ENCODE measurements at places on chromosomes 7 and 10. TPM values are rescaled to one million over a fixed set of nuclear protein-coding genes. Genes with fewer than 3 reads are reported as not detected.

Gene NUTM2E
- 0.22 TPM for polyA plus RNA-seq

Gene PDZD7
- 0.53 TPM for polyA plus RNA-seq

Gene ETV1
- polyA plus RNA-seq, result 5.4 TPM

Gene DDC
- not detected for polyA plus RNA-seq

Gene CCDC3
- 0.02 TPM for polyA plus RNA-seq

Gene PLEKHS1
- not detected for polyA plus RNA-seq

GRCh38 chr7:34837801-34838201, 179.8 kb downstream of the NPSR1 start:
- DNase-seq, result no peak

DNA sequence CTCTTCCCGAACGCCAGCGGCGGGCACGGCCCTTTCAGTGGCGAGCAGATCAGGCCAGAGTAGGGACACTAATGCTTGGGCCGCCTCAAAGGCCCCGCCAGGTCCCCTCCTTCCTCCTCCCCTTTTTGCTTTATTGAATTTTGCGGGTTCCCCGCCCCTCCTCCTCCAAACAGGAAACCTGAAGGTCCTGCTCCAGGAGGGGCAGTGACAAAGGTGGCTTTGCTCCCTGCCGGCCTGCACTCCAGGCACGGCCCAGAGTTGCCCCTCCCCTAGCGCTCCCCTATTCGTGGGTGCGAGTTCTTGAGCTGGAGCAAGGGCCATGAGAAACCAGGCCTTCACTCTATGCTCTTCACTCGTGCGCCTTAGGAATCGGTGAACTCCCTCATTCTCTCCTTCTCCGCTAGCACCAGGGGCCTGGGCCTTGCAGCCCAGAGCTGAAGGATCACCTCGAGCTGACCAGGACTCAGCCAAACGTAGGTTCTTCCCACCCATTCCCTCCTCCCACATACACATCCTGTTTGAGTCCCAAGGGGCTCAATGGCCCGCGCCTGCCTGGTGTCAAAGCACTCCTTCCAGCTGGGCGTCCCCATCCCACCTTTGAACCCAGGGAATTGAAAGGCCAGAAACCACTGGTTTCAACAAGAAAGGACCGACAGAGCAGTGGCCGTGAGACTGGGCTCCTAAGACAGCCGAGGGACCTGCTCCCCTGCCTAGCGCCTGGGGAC, 619 bp upstream of the HOXA6 start:
- no peak for DNase-seq

DNA sequence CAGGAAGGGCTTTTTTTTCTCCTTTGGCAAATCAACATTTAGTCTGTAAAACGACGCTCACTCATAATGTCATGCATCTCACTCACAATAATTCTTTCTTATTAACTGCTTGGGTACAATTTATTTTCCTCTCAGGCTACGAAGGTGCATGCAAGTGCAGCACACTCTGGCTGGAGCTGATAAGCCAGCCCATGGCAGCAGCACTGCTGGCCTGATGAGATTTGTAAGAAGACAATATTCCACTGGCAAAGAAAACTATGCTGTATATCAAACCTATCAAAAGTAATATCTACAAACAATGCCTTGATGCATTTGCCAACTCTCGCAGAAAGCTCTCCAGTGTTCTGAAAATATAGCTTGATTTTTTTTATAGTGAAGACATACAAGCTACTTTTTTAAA, 170.0 kb upstream of the PHF14 start:
- no peak for DNase-seq

GRCh38 chr10:124425227-124425962, 6.7 kb upstream of the OAT start:
- no peak for DNase-seq

DNA sequence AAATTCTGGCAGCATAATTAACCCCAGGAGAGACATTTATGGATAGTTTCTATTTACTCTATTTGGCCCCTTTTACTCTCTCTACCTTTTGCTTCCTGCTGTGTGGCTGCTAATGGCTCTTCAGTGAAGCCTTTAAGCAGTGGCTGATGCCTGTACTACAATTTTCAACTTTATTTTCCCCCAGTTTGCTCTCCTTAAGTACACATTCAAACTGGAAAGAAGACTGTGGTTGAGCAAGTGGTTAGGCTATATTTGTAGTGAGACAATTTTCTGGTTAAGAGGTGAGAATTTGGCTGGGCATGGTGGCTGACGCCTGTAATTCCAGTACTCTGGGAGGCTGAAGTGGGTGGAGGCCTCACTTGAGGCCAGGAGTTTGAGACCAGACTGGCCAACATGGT, 8.5 kb upstream of the RSBN1L start:
- DNase-seq, result no peak

GRCh38 chr10:86077871-86078638, 288.5 kb downstream of the GRID1 start:
- no peak for DNase-seq

GRCh38 chr10:88389456-88389855, 193.7 kb downstream of the RNLS start:
- DNase-seq, result no peak

GRCh38 chr10:34687434-34688210, 127.5 kb downstream of the PARD3 start:
- DNase-seq, result no peak

- no peak for DNase-seq
Observed at GRCh38 chr7:123271856-123272255, 72.1 kb upstream of the SLC13A1 start.

DNA sequence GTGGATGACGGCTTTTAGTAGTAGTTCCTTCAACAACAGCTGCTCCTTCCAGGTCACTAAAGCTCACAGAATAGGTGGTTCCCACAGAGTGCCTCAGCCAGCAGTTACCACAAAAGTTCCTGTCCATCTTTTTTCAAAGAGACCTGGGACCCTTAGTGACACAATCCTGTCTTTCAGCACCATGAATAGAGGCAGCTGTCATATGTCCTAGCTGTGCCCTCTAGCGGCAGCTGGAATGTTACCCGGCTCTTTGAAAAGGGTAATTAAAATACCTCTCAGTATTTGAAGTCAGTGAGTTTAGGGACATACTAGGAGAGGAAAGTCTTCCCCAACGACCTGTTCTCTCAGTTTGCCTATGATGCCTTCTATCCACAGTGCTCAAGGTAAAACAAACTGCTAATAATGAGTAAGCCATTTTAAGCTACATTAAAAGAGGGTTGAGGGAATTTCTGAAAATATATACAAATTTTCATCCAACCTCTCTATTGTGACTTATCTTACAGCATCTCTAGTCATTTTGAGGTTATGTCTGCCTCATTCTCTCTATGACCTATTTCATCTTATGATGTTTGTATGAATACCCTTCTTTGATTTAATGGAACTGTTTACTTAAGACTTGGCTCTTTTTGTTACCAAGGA, 290.8 kb downstream of the NXPH1 start:
- no peak for DNase-seq

- DNase-seq, result no peak
Observed at GRCh38 chr10:125423569-125423968, 259.4 kb downstream of the TEX36 start.

DNA sequence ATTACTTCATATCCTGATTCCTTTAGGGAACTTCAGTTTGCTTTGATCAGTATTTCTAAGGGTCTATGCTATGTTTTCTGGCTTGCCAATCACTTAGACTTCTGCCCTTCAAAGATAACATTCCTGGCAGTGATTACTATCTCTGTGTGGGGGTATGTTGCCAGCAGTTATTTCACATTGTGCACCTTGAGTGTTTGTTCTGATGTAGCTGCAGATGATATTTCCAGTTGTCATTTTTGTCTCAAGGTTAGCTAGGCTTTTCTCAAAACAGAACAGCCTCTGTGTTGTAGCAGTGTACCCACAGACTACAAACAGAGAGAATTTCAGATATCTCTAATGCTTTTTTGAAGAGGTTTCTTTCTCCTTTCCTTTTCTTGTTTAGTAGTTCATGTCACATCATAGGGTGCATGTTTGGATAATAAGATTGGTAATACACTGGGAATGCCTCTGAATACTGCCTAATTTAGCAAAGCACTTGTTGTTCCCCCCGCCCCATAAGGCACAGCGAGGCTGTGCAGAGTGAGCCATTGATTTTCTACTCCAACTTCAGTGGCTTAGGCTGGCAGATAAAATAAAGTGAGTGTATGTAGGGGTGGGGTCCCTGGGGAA, 134.7 kb upstream of the AGR3 start:
- DNase-seq, result no peak

DNA sequence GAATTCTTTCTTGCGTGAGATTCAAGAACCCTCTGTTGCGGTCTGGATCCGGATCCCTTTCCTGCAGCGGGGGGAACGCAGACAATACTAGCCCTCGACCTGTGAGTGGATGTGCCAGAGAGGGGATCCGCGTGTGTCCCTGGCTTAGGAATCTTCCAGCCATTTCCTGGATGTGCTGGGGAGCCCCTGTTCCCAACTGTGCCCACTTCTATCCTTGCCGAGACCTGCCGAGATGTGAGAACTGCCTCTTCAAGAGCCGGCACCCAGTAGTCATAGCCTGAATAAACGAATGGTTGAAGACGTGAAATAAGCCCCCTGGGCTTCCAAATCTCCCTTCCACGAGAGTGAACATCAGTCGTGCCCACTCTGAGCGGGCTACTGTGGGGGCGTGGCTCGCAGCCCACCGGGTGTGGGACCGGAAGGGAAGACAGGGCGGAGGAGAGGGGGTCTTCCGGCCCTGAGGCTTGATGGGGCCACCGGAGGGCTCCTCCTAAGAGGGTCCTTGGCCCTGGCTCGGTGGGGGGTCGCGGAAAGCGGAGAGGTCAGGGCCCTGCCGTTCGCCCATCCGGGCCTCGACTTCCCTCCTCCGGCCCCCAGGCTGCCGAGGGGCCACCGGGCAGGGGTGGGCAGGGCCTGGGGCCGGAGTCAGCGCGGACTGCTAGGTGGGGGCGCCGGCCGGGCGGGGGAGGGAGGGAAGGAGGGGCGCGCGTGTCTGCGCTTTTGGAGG, 1.3 kb upstream of the CCDC136 start:
- DNase-seq, result no peak

DNA sequence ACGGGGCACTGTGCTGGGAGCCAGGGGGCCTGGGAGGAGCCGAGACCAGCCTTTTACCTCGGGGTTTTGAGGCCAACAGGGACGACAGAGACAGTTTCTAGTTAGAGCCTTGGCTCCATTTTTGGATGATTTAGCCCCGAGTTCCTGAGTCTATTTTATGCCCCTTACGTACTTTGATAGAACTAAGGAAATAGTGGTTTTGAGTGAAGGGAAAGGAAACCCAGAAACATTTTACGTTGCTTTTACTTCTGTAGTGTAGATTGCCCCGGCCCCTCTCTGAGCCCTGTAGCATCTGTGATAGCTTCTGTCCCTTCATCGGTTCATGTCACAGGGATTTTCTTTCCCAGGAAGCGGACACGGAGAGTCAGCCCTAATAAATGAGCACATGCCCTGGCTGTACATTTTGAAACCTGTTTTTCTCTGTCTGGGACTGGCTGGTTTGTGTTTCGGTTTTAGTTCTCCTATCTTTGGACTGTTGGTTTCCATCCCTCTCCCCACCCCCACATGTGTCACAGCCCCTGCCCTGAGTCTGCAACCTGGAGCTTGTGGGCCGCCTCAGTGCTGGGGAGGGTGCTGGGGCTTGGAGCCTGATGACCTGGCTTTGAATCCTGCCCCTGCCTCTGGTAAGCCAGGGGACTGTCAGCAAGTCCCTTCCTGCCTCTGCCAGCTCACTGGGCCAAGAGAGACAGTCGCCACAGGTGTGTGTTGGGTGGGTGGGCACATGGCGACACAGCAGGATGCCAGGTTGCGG, 6.9 kb upstream of the ORAI2 start:
- no peak for DNase-seq

DNA sequence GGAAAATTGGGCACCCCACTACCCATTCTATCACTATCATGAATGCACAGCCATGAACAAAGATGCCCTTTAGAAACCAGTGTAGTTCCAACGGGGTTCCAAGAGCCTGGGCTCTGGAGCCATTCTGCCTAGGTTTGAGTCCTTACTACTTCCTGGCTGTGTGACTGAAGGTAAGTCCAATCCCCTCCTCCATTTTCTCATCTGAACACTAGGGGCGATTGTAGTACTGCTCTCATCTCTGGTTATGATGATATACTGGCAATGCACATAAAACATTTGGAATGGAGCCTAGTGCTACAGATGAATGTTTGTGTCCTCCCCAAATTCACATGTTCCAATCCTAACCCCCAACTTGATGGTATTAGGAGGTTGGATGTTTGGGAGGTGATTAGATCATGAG, 28.1 kb upstream of the CDH23 start:
- DNase-seq, result no peak

DNA sequence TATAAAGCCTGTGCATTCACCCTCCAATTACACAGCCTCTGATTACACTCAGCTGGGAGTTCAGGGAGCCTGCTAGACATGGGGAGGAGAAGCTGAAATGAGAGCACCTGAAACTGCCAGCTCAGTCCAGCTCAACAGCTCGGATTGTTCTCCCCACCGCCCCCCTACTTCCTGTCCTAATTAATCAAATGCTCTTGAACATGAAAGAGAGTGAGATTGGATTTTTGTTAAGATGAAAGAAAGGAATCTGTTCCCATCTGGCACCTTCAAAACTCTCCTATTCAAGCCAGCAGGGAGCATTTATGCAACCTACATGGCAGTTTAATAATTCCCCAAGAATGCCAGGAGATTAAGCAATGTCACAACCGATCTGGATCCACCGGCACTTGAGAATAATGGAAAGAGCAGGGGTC, 98.0 kb downstream of the NPSR1 start:
- DNase-seq, result no peak

GRCh38 chr7:104960741-104961448, 53.1 kb upstream of the KMT2E start:
- DNase-seq, result no peak

DNA sequence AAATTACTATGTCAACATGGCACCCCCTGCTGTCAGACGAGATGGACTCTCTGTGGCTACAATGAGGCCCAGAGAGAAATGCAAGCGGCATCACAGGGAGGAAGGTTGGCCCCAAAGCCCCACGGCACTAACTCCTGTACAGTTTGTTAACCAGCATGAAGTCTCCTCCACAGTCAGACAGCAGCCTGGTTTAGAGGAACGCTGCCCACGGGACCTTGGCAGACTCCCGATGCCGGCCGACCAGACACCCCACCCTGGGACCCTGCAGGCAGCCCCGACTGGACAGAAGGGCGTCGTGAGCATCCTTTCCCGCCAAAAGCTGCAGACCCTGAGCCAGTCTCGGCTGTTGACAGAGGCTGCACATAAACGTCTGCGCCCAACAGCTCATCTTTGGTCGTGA, 158.8 kb downstream of the DIP2C start:
- no peak for DNase-seq

GRCh38 chr10:70364772-70365091, 17.7 kb downstream of the LRRC20 start:
- DNase-seq, result no peak

- no peak for DNase-seq
Observed at GRCh38 chr10:84308021-84308420, 20.4 kb upstream of the CCSER2 start.

GRCh38 chr7:71733107-71733870, 601.3 kb downstream of the GALNT17 start:
- no peak for DNase-seq
